ENCODE measurements at places on chromosomes 3 and 15.

- ATAC-seq = no peak
These were observed 185.4 kb downstream of the NTRK3 start for GRCh38 chr15:88071141-88071540.

DNA sequence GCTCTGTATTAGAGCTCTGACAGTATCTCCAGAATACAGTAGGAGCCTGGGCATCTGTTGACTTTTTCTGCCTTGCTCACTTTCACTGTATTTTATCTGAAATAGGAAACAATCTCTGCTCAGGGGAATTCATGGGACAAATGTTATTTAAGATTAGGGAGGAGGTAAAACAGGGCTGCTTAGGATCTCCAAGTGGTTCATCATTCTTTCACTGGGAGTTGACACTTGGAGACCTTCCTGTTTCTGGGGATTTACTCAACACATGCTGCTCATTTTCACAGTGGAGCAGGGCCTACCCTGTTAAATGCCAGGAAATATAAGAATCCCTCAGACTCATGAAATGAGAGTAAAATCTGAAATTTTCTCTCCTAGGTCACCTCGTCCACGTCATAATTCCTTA, 185.5 kb downstream of the GAP43 start:
- ATAC-seq = no peak

- ATAC-seq = no peak
These were observed 95.1 kb upstream of the PDZRN3 start for GRCh38 chr3:73719861-73720260.

DNA sequence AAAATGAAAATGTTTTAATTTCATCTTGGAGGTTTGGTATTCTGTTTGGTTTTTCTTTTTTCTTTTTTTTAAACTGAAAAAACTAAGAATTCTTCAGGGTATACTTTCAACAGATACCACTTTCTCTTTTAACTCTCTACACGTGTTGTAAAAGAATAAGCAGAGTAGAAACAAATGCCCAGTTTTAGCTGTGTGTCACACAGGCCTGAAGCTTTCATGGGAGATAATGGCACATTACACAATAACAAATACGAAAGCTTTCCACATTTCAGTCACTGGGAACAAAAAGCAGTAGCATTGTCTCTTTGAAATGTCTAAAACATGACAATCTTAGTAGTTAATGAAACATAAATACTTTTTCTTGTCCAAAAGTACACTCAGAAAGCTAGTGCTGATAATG, 818.5 kb downstream of the TBL1XR1 start:
- ATAC-seq = no peak

- no peak for ATAC-seq
These were observed 6.0 kb downstream of the SETD5 start for GRCh38 chr3:9403463-9403862.

DNA sequence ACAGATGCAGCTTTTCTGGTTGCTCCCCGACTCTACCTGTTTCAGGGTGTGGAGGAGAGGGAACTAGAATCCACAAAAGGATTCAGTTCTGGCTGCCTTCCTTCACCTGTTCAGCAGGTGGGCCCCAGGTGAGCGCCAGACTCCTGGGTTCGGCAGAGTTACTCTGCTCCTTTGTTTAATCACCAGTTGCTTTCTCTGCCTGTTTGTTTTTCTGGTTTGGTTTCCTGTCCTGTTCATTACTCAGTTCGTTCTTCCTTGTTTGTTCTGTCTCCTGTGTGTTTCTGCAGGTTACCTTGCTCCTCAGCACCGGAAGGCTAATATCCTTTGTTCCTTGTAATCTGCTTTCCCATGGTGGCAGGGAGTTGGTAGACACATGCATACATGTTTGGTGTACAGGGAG, 508.5 kb upstream of the ATP11B start:
- ATAC-seq = no peak

DNA sequence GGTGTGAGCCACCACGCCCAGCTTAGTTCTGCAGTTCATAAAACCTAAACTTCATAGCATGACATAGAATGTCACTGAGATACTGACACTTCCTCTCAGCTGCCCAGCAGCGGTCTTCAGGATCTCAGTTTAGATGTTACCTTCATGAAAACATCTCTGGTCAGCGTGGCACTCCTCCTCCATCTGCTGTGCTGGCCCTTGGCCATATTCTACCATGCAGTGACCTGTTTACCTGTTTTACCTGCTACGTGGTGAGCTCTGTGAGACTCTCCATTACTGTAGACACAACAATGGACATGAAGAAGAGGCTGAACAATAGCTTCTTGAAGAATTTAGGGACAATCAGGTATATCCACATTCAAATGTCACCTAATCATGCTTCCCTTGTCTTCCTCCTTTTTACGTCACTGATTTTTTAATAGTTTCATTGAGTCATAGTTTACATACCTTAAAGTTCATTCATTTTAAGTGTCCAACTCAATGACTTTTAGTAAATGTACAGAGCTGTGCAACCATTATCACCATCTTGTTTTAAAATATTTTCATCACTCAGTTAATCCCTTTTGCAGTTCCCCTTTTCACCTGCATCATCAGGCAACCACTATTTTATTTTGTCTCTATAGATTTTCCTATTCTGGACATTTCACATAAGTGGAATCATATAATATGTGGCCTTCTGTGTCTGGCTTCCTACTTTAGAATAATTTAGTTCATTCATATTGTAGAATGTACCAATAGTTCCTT, 32.2 kb upstream of the PTPN23 start:
- no peak for ATAC-seq

DNA sequence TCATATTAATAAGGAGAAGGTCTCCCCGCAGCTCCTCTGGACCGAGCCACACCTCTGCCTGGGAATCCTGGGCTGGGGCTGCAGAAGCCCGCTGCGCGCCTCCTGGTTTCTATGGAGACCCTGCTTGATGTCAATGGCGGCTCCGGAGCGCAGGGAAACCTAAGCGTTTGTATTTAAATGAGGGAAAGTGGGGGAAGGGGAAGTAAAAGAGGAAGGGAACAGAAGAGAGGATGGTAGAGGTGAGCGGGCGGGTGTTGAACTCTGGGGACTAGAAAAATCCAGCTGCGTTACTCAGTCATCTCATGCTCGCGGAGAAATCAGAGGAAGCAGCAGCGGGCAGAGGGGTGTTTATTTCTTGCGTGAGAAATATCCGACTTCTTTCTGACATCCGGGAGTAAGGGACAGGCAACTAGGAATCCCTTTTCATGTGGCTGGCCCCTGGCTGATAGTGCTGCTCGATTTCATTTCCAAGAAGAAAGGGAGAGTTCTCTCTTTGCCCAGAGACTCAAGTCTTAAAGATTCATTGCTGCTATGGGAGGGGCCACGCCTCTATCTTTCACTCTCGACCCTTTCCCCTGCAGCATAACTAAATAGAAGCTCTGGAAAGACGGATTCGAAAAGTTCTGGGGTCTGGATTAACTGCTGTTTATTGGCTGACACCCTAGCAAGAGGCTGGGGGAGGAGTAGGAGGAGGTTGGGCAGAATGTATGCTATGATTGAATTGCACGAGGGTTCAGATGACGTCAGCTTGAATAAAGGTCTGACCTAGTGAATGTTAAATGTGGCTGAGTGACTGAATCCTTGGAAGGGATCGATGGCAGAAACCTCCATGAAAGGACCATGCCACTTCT, 110.5 kb upstream of the GAP43 start:
- peak; percentile 75 for ATAC-seq

DNA sequence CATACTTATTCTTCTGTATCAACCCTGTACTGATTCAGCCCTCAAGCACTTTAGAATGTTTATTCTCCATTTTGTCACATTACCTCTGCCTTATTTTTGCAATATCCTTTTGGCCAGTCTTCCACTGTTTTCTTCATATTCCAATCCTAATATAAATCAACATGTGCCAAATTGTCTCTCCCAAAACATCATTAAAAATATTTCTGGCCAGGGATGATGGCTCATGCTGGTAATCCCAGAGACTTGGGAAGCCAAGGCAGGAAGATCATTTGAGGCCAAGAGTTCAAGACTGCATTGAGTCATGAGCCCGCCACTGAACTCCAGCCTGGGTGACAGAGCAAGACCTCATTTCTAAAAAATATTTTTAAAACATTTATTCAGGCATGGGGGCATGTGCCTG, 641.4 kb upstream of the CBLB start:
- ATAC-seq = no peak

- no peak for ATAC-seq
These were observed 237.5 kb upstream of the IL12A start for GRCh38 chr3:159751146-159751545.

GRCh38 chr3:146975476-146975875, 370.3 kb upstream of the PLSCR5 start:
- no peak for ATAC-seq

DNA sequence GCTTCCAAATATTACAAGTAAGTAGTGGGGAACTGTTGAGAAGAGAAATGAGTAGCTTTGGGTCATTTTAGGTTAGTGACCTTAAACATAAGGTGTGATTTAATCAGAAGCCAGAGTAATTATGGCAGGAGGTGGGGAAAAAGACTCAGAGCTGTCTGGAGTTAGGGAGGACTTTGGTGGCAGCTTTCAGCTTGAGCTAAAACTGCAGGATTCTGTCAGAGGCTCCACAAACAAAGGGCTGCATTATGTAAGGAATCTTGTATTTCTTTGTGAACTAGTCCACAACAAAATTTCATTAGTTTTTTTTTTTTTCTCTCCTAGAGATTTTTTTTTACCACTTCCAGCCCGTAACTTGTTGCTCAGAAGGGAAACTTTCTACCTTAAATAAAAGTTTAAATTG, 345.3 kb downstream of the TIGIT start:
- no peak for ATAC-seq

- no peak for ATAC-seq
These were observed 52.9 kb downstream of the HERC2 start for GRCh38 chr15:28269097-28269496.

DNA sequence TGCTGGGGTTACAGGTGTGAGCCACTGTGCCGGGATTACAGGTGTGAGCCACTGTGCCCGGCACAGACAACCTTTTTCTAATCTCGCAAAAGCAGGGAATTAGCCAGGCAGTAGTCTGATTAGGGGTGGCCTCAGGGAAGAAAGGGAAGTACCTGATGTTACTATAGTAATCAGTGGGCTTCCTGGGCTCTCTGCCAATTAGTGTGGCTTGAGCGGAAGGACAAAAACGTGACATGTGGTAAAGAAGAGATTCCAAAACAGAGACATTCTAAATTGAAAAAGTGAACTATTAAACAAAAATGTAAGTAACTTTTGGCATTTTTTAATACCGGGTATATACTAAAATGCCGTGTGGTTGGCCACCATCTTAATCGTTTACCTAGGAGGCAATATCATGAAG, 48.1 kb downstream of the CFAP20DC start:
- ATAC-seq = no peak

DNA sequence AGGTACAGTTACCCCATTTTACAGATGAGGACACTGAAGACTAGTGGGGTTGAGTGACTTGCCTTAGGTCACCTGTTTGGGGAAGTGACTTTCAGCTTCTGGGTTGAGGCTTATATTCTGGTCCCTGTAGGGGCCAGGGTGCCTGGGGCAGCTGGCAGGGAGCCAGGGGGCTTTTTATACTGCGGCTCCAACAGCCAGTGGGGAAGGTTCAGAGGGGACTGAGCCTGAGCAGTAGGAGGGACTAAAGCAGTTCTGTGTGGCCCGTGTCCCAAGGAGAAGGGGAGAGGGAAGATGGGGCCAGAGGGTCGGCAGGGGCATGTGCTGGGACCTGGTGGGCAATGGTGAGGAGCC, 37.7 kb downstream of the SLC6A6 start:
- ATAC-seq = peak; percentile 71

DNA sequence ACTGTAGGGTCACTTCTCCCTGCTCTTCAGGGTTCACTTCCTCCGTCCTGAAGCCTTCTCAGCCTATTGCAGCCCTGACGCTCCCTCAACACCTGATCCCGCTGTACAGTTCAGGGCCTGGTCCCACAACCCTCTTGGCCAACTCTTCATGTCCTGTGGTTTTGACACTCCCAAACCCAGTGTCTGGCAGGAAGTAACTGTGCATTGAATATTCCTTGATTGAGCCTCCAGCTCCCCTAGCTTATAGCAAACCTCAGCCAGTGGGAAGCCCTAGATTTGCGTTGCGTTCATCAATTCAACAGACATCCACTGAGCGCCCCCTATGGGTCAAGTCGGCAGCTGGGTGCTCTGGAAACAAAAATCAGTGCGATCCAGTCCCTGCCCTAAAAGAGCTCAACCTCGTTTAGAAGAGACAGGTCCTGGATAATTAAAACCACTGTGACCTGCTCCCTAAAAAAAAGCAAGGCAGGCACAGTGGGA, 13.5 kb downstream of the UBAP1L start:
- ATAC-seq = no peak

DNA sequence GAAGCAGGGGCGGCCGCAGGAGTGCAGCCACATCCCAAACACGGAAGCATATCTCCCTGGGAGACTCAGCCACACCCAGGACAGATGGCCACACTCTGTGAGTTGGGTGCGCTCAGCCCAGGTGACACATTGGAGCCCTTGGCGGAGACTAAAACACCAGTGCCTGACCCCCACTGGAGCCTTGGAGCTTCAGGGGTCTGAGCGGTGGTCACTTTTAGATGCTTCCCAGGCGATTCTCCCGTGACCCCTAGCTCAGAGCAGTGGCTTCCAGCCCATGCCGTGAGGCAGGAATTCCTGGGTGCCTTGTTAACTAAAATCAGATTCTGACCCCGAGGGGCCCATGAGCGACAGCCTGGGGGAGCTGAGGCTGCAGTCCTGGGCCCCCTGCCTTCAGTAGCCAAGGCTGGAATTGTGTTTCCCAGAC, 54.5 kb downstream of the PLXNA1 start:
- no peak for ATAC-seq
